ENCODE measurements at places on chromosomes 13 and 19.

DNA sequence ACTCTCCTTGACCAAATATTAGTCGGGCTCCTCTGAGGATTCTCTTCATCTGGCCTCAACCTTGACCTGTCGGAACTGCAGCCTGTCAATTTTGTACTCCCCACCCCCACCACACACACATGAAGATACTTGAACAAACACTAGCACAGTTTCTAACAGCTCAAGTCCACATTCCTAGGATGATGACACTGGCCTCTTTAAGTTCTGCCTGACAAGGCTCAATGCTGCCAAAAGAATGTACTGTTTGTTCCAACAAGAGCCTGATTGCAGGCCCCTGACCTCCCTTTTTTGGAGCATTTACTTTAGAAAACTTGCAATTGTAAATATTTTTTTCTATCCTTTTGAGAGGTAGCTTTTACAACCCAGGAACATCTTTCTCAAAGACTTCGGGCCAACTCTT is 169.2 kb upstream of the IRS2 start:
- DNase-seq = peak; percentile 30

DNA sequence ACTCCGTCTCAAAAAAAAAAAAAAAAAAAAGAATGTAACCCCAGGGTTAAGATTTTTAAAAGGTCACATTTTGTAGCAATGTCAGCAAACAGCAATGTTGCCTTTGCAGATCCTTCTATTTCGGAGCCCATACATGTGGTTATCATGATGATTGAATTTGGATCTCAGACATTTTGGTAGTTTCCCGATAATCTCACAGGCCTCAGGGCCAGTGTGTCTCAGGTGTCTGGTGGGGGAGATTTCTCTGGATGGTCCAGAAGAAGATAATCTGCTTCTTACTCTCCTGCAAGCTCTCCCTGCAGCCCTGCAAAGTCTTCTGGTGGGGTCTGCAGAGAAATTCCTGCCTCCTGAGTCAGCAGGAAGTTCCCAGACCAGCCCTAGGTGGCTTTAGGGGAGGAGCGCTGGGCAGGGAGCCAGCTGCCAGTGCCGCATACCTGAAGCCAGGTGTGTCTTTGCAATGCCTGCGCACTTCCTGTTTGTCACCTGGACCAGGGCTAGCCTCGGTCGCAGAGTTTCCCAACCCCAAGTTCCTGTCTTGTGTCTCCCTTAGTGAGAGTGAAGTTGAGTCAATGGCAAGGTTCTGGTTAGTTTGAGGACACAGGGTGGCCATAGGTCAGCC is 1.4 kb downstream of the SH2D3A start:
- peak; percentile 44 for DNase-seq

- no peak for DNase-seq
These were observed 15.1 kb downstream of the KL start for GRCh38 chr13:33031277-33031676.

- no peak for DNase-seq
These were observed 36.9 kb downstream of the RASA3 start for GRCh38 chr13:114095486-114095885.

DNA sequence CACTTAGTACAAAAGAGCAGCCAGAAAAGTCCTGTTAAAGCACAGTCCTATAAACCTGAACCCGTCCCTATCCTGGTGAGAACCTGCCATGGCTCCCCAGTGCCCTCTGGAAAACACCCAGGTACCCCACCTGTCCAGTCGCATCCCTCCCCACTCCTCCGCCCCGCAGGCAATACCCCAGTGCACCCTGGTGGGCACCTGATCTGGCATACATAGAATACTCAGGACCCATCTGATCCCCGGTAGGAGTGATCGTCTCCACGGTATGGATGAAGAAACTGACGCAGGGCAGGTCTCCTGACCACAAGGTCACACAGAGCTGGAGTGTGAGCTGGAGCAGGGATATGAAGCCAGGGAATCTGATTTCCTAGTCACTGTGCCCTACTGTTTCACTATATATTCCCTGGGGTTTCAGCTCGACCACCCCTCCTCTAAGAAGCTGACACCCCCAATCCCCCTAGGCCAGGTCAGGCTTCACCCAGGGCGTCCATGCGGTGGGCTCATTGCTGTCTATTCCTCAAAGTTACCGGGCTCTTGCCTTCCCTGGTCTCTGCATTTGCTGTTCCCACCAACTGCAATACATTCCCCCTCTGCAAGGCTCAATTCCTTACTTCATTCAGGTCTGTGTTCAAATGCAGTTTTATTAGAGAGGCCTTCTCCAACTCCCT is 12.6 kb downstream of the FBXO46 start:
- no peak for DNase-seq

DNA sequence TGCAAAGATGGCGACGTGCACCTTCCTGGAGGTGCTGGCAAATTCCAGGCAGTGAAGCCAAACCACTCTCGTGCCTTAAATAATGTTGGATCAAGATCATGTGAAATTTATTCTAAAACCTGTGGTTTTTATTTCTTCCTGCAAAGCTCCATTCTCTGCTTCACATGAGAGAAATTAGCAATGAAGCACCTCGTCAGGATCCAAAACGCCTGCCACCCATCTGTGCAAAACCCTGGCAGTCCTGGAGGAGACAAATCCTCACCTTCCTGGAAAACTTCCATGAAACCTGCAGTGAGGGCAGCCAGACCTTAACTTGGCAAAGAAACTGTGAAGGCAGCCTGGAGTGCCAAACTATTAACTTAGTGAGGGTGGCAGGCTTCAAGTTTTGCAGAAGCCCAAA is 47.6 kb downstream of the CHST8 start:
- DNase-seq = no peak

DNA sequence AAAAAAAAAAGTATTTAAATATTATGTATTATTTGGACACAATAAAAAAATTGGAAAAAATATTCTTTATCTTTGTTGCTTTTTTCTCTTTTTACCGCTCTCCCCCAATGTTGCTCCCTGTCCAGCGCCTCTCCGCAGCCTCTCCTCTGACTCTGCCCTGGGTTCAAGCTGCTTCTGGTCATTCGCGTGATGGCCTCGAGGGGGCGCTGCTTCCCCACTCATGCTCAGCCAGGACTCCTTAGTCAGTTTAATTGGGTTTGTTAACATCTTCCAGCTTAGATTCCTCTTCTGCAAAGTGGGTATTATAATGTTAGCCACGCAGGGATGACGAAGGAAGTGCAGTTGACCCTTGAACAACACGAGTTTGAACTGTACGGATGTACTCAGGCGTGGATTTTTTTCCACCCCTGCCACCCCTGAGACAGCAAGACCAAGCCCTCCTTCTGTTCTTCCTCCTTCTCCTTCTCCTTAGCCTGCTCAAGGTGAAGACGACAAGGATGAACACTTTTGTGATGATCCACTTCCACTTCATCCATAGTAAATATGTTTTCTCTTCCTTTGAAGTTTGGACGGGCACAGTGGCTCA is 4.9 kb upstream of the NWD1 start:
- no peak for DNase-seq

- DNase-seq = no peak
These were observed 328.1 kb downstream of the TBC1D4 start for GRCh38 chr13:75153834-75154233.

DNA sequence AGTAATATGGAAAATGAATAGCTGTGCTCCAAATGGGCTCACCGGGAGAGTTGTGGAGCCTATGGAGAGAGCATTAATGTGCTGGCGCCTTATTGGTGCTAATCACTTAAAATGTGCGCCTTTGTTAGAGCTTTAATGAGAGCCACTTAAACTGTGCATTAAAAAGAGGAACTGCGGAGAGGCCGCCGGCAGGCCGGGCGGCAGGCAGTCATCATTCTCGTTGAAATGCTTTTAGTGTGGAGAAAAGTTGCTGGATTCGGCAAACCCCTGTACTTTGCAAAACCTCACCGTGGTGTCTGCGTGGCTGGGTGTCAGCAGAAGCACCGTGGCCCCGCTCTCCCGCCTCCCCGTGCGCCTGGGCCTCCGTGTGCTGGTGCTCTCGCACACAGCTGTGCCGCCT is 105.5 kb downstream of the KDM4B start:
- DNase-seq = no peak

- DNase-seq = no peak
These were observed 43.8 kb downstream of the CCDC122 start for GRCh38 chr13:43835701-43836100.

DNA sequence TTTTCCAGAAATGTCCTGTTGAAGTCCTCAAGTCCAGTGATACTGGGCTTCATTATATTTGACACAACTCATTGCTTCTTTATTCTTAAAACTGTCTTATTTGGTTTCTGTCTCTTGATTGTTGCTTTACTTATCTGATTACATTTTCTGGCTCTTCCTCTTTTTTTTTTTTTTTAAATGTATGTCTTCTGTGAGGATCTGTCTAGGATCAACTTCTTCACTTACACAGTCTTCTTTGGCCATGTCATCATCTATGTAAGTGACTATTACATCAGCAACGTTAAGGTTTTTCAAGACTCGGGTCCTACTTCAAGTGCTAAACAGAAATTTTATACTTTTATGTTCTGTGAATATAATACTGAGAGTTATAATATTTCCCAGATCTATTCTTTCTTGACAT is 162.1 kb downstream of the PDS5B start:
- DNase-seq = no peak

- DNase-seq = no peak
These were observed 26.0 kb downstream of the TM9SF2 start for GRCh38 chr13:99527301-99527700.

DNA sequence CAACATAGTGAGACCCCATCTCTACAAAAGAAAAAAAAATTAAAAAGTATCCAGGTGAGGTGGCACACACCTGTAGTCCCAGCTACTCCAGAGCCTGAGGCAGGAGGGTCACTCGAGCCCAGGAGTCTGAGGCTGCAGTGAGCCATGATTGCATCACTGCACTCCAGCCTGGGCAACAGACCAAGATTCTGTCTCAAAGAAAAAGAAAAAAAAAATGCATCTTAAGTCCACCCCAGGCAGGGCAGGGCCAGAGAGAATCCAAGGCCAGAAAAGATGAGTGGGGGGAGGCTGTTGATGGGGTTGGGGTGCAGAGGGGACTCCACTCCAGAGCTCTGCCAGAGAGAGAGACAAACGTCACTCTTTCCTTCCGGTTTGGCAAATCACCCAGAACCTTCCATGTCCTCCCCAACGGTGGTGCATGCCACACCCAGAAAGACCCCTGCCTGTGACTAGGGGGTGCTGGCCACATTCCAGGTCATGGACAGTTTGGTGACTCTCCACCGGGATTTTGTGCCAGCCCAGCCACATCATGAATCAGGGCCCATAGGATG is 431 bp downstream of the FUT3 start:
- DNase-seq = peak; percentile 4

- DNase-seq = no peak
These were observed 2.9 kb downstream of the TGFB1 start for GRCh38 chr19:41350735-41351338.

Data from LNCaP clone FGC (cell line).